Mucosa of gallbladder (tissue), 1 donor: ENCODE measurements at places on chromosomes 16 and 17. TPM values are rescaled to one million over a fixed set of nuclear protein-coding genes. Genes with fewer than 3 reads are reported as not detected.

The RGS11 gene
- 6.7 TPM for total RNA-seq

GRCh38 chr17:76173474-76173873, 32.4 kb upstream of the FOXJ1 start:
- DNase-seq, result no peak

DNA sequence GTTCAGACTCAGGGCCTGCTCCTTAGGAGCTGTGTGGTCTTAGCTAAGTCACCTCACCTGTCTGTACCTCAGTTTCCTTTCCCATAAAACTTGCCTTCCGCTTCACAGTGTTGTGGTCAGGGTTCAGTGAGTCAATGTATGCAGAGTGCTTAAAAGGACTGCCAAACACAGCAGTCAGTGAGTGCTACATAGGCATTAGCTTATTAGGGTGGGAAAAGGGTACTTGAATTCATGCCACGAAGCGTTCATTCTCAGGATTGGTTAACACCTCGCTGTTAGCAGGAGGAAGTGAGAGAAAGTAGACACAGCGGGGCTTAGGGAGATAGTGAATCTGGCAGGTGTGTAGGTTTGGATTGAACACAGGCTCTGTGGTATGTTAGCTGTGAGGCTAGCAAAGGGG, 155.2 kb downstream of the SHISA9 start:
- DNase-seq, result no peak

- DNase-seq, result peak; percentile 86
Observed at GRCh38 chr17:39738983-39739884, 1.5 kb downstream of the GRB7 start.

DNA sequence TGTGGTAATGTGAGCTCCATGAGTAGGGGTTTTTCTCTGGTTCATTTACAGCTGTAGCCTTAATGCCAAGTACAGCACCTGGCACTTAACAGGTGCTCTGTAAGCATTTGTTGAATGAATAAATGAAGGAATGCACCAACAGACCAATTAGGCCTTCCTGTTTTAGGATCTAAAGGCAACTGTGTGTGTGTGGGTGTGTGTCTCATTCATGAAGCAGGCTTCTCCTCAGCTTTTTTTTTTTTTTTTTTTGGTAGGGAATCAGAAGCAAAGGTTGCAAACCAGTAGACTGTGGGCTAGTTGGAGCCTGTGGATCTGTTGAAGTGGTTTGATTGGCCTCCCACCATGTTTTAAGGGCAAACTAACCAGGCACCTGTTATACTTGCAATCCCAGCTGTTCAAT, 48.1 kb downstream of the HS3ST2 start:
- no peak for DNase-seq

The CCL1 gene
- not detected for total RNA-seq

The YBX2 gene
- 1.4 TPM for total RNA-seq

DNA sequence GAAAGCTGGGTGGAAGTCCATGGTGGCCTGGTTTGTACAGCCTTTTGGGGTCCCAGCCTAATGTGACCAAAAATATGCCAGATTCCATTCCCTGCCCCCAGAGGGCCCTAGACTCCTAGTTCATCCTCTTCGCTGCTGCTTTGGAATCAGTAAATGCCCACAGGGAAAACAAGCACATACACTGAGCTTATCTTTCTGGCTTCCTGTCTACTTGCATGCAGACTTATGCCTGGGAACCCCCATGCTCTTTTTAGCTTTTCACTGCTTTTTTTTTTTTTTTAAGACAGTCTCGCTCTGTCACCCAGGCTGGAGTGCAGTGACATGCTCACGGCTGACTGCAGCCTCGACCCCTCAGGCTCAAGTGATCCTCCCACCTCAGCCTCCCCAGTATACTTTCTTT, 6.2 kb upstream of the CD300LG start:
- no peak for DNase-seq
